ENCODE measurements at places on chromosomes 4 and X. TPM values are rescaled to one million over a fixed set of nuclear protein-coding genes. Genes with fewer than 3 reads are reported as not detected.

AMBN gene
- not detected for total RNA-seq

SORCS2 gene
- 1.3 TPM for total RNA-seq

SOD3 gene
- 0.14 TPM for total RNA-seq

GPR50 gene
- 0.16 TPM for total RNA-seq

TEX13B gene
- 0.29 TPM for total RNA-seq

GRCh38 chr4:184427687-184428086 is 46.7 kb downstream of the IRF2 start:
- no peak for ATAC-seq

DNA sequence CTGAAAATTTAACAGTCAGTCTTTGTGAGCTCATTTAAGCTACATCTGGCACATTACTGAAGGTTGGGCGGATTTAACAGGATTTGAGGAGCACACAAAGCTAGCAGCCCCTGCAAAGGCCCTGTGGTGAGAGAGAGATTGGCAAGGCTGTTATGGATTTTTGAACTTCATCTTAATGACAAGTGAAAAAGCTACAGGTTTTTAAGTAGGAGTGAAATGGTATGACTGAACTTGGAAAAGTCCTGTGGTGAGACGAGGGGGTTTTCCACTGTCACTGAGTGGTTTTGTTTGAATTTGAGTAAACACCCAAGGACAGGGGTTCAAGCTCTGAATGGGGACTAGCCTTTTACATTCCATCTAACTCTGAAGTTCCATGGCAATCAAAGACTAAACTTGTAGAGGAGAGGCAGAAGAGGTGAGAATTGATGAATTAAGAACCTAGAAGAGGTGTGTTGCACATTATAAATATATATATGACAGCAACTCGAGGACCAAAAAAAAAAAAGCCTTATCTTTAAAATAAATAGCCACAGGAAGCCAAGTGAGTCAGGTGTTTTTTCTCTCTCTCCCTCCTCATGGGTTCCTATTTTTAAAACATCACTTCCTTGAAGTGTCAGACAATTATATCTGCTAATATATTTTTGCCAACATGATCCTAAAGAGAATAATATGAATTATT is 47.8 kb upstream of the CLNK start:
- no peak for ATAC-seq

DNA sequence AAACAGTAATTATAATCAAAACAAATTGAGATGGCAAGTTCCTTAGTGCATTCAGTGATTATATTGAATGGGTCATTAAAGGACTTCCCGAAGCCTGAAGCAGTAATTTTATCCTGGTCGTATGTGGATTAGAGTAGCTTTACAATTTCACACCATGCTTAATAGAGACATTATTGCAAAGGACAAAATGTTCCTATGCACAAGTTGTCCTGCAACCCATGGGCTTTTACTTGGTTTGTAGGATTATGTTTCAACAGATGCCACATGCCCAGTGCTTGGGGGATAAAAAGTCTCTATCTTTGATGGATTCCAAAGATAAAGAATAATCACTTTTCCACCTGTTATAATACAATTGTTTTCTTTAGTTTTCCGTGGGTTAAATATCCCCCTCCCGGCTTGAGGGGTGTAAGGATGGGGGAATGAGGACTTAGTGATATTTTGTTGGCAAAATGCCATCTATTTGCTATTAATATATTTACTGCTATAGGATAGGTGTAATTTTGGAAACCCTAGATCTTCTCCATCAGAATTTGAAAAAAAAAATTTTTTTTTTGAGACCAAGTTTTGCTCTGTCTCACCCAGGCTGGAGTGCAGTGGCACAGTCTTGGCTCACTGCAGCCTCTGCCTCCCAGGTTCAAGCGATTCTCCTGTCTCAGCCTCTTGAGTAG is 156.5 kb upstream of the ETNPPL start:
- ATAC-seq, result no peak

DNA sequence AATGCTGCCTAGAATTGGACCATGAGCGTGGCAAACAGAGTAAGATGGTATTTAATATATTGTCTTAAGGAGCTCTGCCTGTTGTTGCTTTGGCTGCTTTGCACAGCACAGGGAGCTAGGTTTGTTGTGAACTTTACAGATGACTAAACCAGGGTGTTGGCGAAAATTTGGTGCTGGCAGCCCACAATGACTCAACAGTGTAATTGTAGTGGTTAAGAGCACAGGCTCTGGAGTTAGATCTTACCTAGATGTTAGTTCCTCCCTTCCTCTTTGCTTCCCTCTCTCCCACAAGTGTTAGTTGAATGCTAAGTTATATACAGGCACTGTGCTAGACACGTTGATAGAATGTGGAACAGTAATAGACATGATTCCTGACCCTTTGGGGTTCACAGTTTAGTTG is 128.9 kb upstream of the TRPC5 start:
- peak; percentile 62 for ATAC-seq

DNA sequence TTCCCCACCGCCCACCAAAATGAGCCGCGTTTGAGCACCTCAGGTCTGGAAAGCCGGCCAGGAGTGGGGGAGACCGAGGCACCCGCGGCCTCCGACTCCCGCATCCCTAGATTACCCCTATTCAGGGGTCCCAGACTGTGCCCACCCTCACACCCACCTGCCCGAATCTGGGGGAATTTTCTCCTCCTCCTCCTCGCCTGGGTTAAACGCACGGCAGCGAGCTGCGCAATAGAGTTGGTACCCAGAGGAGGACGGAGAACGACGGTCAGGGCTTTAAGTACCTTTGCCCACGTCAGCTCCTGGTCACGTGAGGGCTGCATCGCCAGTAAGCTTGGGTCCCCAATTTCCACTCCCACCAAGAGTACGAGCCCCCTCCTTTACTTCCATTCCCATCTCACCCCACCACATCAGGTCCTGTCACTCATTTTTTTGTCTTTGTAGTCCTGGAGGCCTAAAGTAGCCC is at the start of gene ARMCX2:
ARMCX2 (minus strand) TSS at position 250 of the 463 bp plus-strand sequence. CDS start 2,262 bp downstream, outside the sequence.
- ATAC-seq, result peak; percentile 86

GRCh38 chr4:80948995-80949394 is 81.5 kb upstream of the BMP3 start:
- ATAC-seq, result no peak

DNA sequence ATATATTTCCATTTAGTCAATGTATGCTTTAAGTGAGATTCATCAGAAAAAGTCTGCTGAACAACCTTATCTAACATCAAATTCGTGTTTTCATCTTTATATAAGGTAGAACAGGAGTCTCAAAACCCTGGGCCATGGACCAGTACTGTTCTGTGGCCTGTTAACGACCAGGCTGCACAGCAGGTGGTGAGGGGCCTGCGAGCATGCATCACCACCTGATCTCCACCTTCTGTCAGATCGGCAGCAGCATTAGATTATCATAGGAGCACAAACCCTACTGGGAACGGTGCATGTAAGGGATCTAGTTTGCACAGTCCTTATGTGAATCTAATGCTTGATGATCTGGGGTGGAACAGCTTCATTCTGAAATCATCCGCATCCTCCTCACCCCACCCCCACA is 3.2 kb downstream of the CTSO start:
- ATAC-seq, result no peak

- peak; percentile 28 for ATAC-seq
Observed at GRCh38 chr4:146032234-146032860, 93.7 kb upstream of the ZNF827 start.

DNA sequence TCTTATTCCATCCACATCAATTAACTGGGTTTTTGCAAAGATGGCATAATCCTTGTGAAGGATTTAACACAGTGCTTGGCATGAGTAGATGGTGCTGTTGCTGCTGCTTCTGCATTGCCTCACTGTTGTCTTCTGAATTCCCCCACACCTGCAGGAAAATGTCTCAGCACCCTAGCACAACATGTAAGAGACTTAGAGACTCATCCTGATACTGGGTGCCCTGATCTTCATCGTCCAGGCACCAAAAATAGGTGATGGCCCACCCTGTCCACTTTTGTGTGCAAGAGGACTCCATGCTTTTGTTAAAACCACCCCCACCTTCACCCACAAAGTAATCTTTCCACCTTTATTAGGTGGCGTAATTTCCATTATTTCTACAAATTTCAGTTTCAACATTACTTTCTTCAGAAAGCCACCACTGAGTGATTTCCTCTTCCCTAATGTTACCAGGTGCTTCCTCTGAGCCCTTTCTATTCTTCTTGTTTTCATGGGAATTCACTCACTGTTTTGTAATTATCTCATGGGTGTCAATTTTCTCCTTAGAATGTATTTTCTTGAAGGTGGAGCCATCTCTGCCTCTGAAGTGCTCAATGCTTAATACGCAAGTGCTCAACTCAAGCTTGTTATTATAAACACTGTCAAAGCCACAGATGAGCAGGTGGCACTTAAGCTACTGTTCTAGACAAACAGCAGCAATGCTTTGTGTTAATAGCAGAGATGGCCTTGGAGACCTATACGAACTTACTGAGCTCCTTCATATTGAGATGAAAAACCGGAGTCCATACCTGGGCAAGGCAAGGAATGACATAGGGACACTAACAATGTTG is 89.5 kb downstream of the HS3ST1 start:
- ATAC-seq, result no peak

GRCh38 chr4:177596035-177596434 is 153.8 kb upstream of the AGA start:
- ATAC-seq, result no peak

GRCh38 chrX:115652221-115652620 is 91.2 kb downstream of the PLS3 start:
- ATAC-seq, result no peak

Data from motor neuron (in vitro differentiated cells).